ENCODE measurements at places on chromosomes 2 and 18. TPM values are rescaled to one million over a fixed set of nuclear protein-coding genes. Genes with fewer than 3 reads are reported as not detected.

DNA sequence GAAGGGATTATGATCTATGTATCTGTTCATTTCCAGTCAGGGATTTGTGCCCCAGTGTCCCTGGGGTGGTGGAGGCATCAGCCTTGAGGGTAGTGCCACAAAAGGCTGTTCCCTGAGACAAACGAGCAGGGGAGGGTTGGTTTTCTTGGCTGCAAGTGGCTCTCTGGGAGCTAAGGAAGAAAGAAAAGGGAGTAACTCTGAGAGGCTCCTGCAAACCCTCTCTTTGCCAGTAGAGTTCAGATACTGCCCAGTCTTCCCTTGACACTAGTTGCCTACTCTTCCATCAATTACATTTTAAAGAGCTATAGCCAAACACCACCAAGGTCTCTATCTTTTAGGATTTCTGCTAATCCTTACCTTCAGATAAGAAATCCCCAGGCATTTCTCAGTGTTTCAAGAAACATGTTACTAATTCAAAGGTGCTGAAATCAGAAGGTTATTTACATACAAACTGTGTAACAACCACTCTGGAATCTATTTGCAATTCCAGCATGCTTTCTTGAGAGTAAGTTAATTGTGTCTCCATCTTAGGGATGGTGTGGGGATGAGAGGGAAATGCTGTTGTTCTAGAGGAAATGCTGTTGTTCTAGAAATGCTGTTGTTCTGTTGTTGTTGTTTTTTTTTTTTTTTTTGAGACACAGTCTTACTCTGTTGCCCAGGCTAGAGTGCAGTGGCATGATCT, 18.7 kb upstream of the KCTD1 start:
- no peak for DNase-seq

DNA sequence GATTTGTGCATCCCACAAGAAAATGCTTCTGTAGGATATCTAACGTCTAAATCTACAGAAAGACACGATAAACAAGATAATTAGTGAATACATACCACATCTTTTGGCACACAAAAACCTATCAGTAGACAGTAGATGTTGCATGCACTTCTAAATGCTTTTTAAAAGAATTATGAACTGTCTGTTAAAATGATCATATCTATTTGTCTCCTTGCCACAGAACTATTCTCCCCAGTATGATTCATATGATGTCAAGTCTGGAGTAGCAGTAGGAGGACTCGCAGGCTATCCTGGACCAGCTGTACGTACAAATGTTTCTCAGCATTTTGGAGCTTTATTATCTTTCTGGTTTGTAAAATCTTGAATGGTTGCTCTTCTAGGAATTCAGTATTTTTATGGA, 12.7 kb downstream of the COL3A1 start:
- DNase-seq: no peak

DNA sequence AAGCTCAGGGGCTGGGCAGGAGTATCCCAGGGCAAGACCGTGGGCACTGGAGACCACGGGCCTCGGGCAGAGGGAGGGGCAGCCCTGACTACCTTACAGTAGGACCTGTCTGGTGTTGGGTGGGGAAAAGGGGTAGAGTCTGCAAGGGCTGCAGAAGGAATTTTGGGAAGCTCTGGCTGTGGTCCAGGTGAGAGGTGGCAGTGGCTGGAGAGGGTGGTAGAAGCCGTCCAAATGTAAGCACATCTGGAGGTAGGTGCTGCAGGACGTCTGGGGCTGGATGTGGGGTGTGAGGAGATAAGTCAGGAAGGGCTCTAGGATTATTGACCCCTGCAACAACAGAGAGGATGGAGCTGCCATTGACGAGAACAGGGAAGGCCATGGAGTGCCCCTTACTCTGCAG, 486.7 kb downstream of the EIPR1 start:
- no peak for DNase-seq

DNA sequence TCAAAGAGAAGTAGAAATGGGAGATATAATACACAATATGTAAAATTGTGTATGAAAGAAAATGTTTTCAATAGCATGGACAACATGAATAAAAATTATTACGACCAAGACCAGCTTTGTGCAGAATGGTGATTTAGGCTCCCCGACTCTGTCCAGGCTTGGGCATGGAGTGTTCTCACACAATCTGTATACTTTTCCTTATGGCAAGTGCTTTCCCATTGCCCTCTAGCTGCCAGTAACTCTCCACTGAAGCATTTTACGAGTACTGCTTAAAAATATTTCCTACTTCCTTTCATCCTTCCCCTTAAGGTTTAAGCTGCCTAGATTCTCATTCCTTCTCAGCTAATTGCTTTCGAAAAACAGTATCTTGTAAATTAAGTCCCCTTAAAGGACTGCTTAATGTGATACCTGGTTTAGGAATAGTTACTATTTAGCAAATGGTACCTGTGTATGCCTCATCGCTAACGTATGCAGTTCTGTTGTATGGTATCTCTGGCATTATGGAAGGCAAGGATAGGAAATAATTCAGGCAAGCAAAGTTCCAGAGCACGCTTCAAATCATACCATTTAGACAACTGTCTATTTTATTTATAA, 714.6 kb downstream of the ERBB4 start:
- no peak for DNase-seq

DNA sequence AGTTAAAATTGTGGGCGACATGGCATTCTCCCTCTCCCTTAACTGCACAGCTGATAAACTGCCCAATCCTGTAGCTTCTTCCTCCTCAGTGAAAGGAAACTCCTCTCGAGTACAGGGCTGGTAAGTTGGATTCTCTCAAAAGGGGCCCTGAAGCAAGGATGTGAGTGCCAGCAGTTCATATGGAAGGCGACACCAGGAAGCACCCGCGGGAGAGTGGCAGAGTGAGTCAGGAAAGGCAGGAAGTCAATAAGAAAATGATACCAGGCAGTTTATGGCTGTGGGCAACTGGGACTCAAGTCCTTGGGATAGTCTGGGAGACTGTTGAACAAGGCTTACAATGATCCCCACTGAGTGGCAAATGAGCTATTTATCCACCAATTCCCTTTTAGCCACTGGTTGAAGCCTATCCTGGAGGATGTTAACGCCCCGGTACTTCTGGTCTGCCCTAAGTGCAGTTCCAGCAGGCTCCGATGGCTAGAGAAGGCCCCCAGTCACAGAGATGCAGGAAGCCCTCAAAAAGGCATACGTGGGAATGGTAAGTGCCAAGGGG, 34.8 kb downstream of the ABHD3 start:
- no peak for DNase-seq

DNA sequence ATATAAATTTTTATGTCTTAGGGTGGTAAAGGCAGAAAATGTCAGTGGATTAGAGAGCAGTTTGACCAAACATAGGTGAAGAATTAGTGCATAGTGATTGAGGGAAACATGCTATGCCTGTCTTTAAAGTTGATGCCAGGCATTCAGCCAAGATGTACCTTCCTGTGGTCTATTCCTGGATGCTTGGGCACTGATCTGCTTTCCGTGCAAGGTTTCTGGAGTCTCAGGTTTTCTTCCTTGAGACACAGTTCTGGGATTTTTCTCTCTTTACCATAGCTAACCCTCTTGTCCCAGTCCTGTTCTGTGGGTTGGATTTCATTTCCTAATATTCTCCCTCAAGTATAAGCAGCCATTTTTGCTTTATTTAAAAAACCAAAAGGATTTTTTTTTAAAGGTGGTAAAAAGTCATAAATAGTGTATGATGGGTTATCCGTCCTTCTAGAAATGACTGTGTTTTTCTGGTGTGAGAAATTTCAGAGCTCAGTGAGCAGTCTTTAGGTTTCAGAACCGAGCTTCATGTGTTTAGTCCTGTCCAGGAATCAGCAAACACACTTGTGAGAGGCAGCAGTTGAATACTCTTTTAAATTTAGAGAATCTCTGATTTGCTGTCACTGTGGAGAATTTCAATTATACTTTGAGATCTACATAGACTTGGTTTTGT, 43.0 kb upstream of the CYBRD1 start:
- DNase-seq: no peak

GRCh38 chr18:55318951-55319441, 269.0 kb downstream of the TCF4 start:
- no peak for DNase-seq

- DNase-seq: no peak
Observed at GRCh38 chr2:241834527-241835210, 24.0 kb downstream of the PDCD1 start.

DNA sequence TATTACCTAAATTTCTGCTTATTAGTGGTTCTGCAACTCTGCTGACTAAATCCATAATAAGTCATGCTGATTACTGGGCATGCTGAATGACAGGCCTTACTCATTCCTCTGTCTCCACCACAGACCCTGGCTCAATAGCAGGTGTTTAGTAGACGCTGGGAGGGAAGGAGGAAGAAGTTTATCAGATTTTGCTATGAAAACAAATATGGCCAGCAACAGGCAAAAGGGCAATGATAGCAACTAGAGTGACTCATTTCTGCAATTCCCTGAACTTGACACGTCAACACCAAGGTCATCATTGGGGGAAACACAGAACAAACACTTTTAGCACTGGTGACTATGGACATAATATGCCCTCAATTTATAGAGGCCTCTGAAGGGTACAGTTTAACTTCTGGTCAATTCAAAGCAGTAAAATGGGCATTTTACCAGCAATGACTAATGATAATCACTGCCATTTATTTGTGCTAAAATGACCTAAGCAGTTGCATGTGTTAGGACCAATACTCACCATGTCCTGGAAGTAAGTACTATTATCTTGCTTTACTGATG, 35.2 kb downstream of the TMEM163 start:
- DNase-seq: peak; percentile 40

- DNase-seq: no peak
Observed at GRCh38 chr2:176171351-176172006, 14.4 kb downstream of the HOXD3 start.

DNA sequence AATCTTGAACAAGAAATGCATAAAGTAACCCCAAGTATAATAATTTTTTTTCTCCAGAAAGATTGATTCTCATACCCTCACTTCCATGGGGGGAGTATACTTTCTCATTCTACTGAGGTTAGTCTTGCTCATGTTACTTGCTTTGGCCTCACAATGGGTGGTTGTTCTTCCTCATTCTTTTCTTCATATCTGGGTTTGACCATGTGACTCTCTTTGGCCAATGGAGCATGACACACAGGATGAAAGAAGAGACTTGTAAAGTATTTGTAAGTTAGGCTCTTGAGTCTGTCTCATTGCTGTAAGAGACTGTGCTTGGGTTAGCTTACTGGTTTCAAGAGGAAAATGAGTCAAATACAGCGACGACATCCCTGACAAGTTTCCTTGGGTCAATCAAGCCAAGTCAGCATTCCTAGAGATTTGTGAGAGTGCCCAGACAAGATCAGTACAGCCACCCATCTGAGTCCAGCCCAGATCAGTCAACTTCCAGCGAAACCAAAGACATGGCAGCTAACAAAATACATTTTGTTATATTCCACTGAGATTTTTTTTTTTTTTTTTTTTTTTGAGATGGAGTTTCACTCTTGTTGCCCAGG, 970.2 kb downstream of the BCL11A start:
- no peak for DNase-seq

DNA sequence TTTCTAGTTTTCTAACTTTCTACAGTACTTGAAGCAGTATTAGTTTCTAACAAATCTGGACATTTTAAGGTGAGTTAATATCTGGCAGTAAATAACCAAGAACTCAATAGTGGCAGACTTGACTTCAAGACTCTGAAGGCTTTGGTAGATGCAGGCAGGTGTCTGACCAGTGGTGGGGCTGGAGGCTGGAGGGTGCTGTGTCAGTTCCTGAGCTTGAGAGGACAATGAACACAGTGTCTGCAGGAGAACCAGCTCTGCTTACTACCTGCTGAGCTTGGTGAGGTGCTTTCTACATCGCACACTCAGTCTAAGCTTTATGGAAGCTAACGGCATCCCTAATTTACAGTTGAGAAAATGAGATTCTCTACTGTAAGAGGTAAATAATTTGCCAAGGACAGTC, 21.2 kb downstream of the ALLC start:
- DNase-seq: no peak

- no peak for DNase-seq
Observed at GRCh38 chr2:200219309-200220113, 87.0 kb upstream of the SPATS2L start.

DNA sequence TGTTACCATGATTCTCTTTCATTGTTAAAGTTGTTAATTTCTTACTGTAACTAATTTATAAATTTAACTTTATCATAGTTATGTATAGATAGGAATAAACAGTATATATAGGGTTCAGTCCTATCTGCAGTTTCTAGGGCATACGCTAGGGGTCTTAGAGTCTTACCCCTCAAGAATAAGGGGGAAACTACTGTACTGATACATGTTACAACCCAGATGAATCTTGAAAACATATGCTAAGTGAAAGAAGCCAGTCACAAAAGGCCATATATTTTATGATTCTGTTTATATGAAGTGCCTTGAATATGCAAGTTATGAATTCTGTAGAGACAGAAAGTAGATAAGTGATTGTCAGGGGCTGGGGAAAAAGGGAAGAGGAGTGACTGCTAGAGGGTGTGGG, 52.4 kb downstream of the RTN4 start:
- no peak for DNase-seq

DNA sequence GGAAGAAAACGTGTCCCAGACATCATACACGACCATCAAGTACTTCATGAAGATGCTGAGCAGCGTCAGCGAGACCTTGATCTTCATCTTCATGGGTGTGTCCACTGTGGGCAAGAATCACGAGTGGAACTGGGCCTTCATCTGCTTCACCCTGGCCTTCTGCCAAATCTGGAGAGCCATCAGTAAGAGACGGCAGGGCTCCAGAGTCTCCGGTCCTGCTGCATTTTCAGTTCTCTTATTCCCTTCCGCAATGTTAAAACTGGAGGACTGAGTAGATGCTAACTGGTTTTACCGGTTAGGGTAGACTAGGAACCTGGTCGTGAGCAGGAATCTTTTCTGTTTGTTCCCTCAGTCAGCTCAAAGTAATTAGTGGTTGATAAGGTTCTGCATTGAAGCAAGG, 32.3 kb downstream of the SLC9A4 start:
- DNase-seq: peak; percentile 68

DNA sequence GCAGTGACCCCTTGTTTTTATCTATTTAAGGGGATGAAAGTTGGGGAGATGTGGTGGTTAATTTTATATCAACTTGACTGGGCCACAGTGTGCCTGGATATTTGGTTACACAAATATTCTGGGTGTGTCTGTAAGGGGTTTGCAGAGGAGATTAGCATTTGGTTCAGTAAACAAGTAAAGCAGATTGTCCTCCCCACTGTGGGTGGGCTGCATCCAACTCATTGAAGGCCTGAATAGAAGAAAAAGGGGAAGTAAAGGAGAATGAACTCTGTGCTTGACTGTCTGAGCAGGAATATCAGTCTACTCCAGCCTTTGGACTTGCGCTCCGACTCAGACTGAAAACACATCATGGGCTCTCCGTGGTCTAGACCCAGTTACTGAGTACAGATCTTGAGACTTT, 80.9 kb downstream of the GCA start:
- no peak for DNase-seq

GRCh38 chr18:75475228-75475627, 47.7 kb upstream of the SMIM21 start:
- DNase-seq: no peak

IL37 gene
- 0.29 TPM for total RNA-seq

FAM237A gene
- not detected for total RNA-seq

RSAD2 gene
- total RNA-seq: 1.3 TPM

PARD3B gene
- 28.0 TPM for total RNA-seq

GDF7 gene
- 2.5 TPM for total RNA-seq

GNAL gene
- total RNA-seq: 3.9 TPM

DNPEP gene
- 58.5 TPM for total RNA-seq

FBLN7 gene
- 2.9 TPM for total RNA-seq

TRAPPC8 gene
- 50.4 TPM for total RNA-seq

PAX8 gene
- total RNA-seq: 3.5 TPM

BMP10 gene
- not detected for total RNA-seq

RPRM gene
- total RNA-seq: not detected
